Cerebellum (tissue), 4 donors: ENCODE measurements at places on chromosomes 7 and 10.

- DNase-seq = no peak
These were observed 3.1 kb upstream of the ABCC2 start for GRCh38 chr10:99779335-99779734.

- no peak for DNase-seq
These were observed 30.9 kb downstream of the CRCP start for GRCh38 chr7:66145400-66146104.

DNA sequence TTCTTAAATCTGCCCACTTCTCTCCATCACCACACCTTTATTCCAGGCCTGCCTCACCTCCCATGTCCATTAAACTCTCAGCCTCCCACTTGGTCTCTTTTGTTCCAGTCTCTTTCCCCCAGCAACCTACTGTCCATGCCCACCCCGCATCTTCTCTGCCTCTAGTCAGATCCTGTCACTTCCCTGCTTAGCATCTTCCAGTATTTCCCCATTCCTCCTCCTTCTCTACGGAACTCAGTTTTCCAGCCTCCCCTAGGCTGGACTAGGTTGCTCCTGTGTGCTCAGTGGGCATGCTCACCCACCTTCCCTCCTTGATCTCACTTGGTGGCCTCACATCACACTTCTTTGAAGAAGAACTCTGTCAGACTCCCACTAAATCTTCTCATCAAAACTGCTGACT lies 179.8 kb downstream of the BAMBI start:
- DNase-seq = no peak

DNA sequence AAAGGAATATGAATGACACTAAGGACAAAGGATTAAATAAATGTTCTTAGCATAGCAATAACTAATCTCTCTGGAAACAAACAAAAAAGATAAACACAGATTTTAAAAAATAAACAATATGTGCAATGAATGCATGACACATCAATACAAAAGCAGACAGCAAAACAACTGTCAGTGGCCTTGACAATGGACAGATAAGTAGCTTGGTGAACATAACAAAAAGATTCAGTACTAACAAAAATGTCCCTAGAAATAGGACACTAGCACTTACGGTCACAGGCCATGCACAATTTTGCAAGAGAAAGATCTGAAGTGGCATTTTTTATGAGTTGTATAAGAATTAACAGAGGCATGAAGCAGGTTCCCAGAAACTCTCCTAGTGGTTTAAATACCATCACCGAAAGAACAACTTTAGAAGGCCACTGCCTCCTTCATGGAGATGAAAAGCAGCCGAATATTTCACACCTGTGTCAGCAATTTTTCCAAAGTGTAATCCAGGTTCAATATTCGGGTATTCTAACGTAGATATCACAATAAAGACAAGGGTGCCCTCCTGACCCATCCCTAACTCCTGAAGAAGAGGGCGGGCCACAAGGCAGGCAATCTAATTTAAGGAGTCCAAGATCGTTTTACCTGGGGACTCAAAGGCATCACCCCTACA lies 231.3 kb upstream of the MKLN1 start:
- no peak for DNase-seq

DNA sequence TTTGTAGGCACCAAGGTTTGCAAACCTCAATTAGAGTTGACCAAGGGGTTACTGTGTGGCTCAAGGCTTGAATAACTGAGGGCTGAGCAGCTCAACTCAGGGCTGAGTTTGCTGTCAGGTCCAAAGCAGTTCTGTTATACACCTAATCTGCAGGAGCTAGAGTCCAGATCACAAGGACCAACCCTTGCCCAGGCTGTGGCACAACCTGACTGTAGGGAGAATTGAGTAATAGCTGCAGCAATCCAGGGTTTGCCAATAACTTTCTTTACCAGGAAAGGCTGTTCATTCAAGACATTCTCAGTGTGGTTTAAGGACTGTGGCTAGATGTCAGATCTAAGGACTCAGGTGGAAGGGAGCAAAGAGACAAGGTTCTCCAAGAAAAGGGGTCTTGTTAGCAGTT lies 115.6 kb upstream of the IMMP2L start:
- DNase-seq = no peak
